ENCODE measurements at places on chromosomes 2 and 18.

DNA sequence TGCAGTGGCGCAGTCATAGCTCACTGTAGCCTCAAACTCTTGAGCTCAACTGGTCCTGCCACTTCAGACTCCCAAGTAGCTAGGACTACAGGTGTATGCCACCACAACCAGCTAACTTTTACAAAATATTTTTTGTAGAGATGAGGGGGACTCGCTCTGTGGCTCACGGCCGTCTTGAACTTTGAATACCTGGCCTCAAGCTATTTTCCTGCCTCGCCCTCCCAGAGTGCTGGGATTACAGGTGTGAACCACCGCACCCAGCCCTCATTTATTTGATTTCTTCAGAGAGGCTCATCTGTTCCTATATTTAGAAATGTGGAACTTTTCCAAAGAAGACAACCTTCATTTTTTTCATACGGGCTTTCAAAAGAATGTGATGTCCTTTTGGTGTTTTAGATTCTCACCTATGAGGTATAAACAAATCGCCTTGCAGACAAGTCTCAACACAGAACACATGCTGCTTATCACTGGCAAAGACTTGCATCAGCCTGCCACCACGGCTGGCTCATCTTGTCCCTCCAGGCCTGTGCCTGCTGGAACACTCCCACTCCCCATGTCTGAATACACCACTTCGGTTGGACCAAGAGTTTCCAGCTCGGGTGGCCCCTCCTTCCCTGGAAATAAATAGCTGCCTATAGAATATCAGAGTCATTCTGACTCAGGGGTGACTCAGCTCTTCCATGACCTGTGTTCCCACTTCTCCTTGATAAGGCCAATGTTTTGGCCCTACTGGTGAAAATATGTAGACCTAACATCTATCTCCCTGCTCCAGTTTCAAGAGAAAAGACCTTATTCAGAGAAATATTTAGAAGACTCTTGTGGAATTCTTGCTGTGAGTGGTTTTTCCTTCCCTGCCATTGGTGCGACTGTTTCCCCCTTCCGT, 202.6 kb downstream of the TGIF1 start:
- peak; percentile 95 for DNase-seq

GRCh38 chr2:203240491-203240890, 1.7 kb downstream of the CYP20A1 start:
- no peak for DNase-seq

DNA sequence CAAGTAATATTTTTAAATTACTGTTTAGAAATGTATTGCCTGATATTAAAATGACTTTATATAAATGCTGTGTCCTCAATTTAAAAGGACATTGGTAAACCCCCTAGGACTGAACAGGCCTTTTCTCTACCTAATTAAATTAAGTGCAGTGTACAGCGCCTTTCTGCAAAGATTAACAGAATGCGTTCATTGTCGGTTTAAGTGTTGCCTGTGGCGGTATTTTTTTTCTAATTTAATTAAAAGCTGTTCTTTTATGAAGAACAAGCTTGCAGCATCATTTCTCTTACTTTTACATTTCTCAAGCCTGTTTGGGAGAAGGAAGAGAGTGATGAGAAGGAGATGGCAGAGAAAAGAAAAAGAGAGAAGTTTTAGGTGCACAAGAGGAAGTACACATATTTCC, 344.9 kb downstream of the CPS1 start:
- no peak for DNase-seq

DNA sequence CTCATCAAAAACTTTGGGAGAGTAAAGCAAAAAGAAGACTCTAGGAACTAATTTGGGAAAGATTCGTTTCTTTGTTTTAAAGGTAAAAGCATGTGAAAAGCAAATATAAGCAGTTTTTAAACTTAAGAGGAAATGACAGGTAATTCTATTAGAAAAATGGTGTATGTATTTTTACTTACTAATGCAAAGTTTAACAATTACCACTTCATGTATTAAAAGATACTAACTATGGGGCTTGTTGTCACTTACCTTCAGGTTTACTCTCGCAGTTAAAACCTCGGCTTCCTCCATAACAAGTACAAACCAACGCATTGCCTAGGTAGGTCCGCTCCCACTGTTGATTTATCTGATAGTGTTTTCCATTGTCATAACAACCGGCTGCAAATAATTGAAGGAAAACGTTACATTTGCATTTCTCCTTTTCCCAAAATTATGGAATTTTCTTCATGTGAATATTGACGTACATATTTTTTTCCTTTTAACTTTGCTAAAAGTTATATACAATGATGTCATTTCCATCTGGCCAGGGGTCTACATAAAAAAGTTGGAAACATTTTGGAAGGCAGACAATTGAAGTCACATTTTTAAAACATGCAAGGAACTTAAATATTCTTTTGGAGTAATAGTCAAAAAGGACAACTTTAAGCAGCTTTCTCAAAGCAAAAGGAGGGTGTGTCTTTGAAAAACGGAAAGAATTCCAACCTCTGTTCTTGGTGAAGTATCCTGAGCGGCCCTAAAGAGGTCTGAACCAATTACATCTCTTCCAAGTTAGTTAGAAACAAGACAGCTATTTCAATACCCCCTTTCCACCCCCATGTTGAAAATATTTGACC, 1.2 kb downstream of the FN1 start:
- no peak for DNase-seq

- DNase-seq = no peak
These were observed 1.2 kb upstream of the BARD1 start for GRCh38 chr2:214810671-214811070.

GRCh38 chr2:182666674-182667314, 49.3 kb upstream of the DNAJC10 start:
- peak; percentile 10 for DNase-seq

DNA sequence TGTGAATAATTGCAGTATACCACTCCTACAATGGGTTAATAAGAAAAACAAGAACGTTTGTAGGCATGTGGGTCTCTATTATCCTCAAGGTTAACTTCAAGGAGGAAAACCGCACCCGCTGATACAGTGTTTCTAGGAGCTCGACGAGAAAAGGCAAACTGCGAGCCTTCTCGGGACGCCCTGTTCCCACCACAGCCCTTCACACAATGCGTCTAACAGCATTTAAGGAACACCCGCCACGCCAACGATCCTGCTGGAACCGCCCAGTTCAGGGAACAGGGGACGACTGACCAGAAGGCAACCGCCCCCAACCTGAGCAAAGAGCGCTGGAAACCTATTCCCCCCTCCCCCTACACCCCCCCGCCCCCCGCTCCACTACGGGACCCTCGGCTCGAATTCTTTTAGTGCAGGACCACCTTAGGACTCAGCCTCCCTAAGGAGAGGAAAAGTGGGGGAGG, 710 bp upstream of the TMSB10 start:
- DNase-seq = peak; percentile 58

- DNase-seq = peak; percentile 33
These were observed 34.4 kb upstream of the TRAPPC8 start for GRCh38 chr18:31977270-31977872.

GRCh38 chr2:233021771-233022170, 8.7 kb upstream of the NGEF start:
- no peak for DNase-seq

DNA sequence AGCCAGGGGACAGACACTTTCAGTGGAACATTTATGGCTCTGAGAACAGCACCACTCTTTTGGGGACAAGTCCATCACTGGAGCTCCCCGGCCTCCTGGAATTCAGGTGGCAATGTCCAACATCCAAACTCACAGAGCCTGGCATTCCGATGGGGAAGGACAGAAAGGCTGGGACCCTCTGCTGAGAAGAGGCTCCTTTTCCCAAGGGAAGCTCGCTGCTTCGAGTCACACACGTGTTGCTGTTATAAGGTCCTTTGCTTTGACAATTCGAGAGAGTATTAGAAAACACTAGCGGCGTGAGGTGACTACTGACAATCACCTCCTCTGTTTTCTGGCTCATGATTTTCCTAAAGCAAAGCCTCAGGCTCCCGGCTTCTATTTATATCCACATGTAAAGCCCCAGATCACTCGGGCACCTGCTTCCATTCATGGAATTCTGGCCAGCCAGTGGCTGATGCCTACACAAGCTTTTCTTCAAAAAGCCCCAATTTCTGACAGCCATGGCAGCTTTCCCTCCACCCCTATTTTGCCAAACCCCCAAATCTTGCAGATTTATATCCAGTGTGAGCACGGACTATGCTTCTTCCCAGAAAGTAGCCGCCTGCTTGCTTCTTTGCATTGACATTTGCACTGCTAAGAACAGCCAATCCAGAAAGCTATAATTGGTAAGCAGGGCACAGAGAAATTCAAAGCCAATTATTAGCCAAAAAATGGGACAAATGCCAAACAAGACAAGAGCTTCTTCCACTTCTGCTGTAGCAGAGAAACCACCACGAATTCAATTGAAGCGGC, 67.3 kb downstream of the NDUFA10 start:
- DNase-seq = no peak

DNA sequence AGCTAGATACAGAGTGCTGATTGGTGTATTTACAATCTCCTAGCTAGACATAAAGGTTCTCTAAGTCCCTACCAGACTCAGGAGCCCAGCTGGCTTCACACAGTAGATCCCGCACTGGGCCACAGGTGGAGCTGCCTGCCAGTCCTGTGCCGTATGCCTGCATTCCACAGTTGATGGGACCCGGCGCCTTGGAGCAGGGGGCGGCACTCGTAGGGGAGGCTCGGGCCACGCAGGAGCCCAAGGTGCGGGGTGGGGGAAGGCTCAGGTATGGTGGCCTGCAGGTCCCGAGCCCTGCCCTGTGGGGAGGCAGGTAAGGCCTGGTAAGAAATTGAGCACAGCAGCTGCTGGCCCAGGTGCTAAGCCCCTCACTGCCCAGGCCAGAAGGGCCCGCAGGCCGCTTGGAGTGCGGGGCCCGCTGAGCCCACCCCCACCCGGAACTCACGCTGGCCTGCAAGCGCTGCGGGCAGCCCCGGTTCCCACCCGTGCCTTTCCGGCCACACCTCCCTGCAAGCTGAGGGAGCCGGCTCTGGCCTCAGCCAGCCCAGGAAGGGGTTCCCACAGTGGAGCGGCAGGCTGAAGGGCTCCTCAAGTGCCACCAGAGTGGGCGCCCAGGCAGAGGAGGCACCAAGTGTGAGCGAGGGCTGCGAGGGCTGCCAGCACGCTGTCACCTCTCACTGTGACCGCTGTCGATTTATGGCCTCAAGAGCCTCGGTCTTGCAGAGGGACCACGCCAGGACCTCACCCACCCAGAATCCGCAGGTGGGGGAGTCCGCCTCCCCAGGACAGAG, 76.5 kb downstream of the MEX3C start:
- no peak for DNase-seq

GRCh38 chr2:215436705-215437565, 1.1 kb upstream of the FN1 start:
- DNase-seq = no peak
